Activated T-cell treated with anti-CD3 and anti-CD28 coated beads for 4 hours (primary cell): ENCODE measurements at places on chromosomes 5 and 9.

GRCh38 chr5:130350131-130350530 is 445.9 kb downstream of the CHSY3 start:
- no peak for DNase-seq

GRCh38 chr9:106828070-106828469 is 34.9 kb upstream of the ZNF462 start:
- no peak for DNase-seq

GRCh38 chr5:14413331-14413750 is 168.3 kb upstream of the OTULINL start:
- peak; percentile 11 for DNase-seq

GRCh38 chr9:76812591-76812990 is 48.4 kb downstream of the PCA3 start:
- DNase-seq = no peak

DNA sequence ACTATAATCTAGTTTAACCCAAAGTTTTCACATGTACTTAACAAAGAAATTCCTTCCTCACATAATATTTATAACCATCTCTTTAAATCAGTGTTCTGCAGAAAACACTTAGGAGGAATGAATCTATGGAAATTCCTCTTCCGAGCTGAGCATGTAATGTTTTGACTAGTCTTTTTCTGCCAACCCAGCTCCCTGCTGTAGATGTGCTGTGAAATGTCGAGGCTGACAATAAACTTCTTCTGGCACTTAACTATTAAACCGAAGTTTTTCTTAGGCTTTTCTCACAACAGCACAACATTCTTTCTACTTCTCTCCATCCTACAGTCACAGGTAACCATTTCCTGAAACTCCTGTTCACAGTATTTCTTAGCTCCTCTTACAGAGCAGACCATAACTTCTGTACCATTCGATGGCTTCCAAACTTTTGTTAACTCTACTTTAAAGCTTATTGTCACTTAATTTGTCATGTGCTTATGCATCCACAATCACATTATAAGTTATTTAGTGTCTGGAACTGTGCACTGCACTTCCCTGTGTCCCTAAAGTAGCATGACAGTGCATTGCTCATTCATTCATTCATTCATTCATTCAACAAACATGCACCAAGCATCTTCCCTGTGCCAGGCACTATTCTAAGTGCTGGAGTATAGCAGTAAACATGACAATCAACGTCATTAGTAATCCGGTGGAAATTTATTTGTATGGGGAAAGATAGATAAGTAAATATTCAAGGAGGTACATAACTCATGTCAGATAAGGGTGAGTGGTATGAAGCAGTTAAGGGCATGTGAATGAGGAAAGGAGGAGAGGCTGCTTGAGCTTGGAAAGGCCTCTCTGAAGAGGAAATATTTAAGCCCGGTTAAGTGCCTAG is 54.6 kb downstream of the TSSK1B start:
- DNase-seq = no peak

DNA sequence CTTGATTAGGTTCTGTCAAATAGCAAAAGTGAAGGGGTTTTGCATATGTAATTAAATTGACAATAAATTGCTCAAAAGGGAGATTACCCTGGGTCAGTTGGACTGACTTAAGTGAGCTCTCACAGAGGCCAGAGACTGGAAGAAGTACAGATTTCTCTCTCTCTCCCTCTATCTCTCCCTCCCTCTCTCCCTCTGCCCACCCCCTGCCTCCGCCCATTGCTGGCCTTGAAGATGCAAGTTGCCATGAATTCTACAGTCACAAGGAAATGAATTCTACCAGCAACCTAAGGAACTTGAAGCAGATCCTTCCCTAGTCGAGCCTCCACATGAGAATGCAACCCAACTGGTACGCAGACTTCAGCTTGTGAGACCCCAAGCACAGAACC is 119.2 kb downstream of the LPAR1 start:
- DNase-seq = no peak

DNA sequence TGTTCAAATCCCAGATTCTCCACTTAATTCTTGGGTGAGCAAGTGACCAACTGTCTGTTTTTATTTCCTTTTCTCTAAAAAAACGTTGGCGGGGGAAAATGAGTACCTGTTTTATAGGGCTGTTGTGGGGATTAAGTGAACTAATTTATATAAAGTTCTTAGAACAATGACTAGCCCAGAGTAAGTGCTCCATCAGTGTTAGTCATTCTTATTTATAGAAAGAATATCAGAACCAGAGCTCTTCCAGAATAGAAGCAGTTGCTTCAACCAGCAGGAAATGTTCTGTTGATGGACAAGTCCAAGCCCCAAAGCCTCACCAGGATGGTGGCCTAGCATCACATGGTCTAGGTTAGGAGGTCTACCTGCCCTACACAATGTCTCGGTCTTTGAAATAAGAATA is 379.2 kb downstream of the ACTL7B start:
- no peak for DNase-seq
